IMR-90 (cell line): ENCODE measurements at places on chromosomes 2 and 18. TPM values are rescaled to one million over a fixed set of nuclear protein-coding genes. Genes with fewer than 3 reads are reported as not detected.

DNA sequence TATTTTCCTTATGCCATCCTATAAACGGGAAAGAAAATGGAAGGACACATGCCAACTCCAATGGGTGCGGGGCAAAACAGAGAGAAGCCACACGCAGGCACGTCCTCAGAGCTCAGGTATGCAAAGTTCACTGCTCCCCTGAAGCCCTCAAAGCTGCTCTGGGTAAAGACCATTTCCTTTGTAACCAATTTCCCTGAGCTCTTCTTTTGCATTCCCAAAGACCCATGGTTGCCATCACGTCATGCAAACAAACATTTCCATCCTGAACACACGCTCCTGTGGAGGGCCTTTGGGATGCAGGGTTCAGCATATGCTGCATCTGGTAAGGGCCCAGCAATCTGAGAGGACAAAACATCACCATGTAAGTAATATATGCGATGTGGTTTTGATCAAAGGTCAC is 69.4 kb downstream of the EMILIN2 start:
- H3K4me3 ChIP-seq, result no peak overlapping the region
- no peaks in the 10 kb centered on the region for H3K4me1 ChIP-seq
- DNase-seq, result no peak
- H3K36me3 ChIP-seq, result peaks cover 53% of the 10 kb centered on the region
- H3K27ac ChIP-seq, result no peak overlapping the region

DNA sequence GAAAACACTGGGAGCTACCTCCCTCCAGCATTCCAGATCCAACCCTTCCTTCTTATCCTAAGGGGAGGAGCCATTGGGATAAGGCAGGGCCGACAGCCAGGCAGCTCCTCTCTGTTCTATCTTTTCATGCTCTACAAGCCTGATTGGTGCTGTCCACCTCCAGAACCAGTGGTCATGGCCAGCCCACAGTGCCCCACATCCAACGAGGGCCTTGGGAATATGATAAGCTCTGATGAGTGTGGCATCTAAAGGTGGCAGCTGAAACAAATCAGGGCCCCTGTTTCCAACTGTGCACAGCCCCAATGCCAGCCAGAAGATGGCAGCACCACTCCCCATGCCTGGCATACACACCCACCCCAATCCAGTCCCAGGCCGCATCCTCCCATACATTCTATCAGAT is 329.3 kb downstream of the C1D start:
- no peak for DNase-seq
- H3K36me3 ChIP-seq, result no peaks in the 10 kb centered on the region
- H3K4me1 ChIP-seq, result no peaks in the 10 kb centered on the region
- no peaks in the 10 kb centered on the region for H3K27me3 ChIP-seq
- no peak overlapping the region for H3K4me3 ChIP-seq

DNA sequence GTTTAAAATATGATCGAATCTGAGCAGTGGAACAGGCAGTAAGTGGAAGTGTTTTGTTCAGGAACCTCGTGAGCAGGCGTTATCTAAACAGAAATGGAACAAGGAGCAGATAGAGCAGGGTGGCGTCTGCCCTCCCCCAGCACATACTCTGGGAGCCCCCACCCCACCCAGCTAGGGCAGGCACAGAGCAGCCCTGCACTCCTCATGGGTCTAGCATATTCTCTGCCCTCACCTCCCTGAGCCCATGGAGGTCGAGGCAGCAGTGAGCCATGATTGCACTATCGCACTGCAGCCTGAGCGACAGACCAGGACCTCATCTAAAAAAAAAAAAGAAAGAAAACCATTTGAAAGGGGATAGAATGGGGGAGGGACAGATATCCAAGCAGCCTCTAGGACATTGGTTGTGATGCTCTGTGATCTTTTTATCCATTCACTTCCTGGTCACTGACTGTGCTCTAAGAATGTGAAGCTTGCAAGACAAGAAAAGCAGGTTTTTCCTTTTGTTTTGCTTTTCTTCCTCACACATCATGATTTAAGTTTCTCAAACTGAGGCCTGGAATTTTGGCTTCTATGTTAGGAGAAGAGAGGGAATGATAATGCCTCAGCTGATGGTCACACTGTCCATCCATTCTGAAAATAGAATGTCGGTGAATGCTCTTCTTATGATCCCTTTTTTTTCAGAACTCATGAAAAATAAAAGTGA is 3.1 kb downstream of the MLPH start:
- no peak overlapping the region for H3K4me3 ChIP-seq
- H3K36me3 ChIP-seq, result peaks cover 12% of the 10 kb centered on the region
- DNase-seq, result no peak
- no peak overlapping the region for H3K27ac ChIP-seq
- H3K27me3 ChIP-seq, result no peaks in the 10 kb centered on the region
- peaks cover 11% of the 10 kb centered on the region for H3K4me1 ChIP-seq

The APOB gene
- under 0.01 TPM in 2 replicates for total RNA-seq

The TCF4 gene
- 83.9 and 87.1 TPM in 2 replicates for total RNA-seq

The NT5C1B gene
- total RNA-seq, result not detected in 2 replicates

The EDAR gene
- total RNA-seq, result not detected in 2 replicates
